ENCODE measurements at places on chromosomes 3 and 15.

- DNase-seq, result no peak
Measured at GRCh38 chr3:78749056-78749455, 1018.7 kb downstream of the ROBO1 start.

- DNase-seq, result no peak
Measured at GRCh38 chr3:4850211-4850927, 128.9 kb upstream of the BHLHE40 start.

- DNase-seq, result no peak
Measured at GRCh38 chr15:63797901-63798300, 35.8 kb downstream of the HERC1 start.

DNA sequence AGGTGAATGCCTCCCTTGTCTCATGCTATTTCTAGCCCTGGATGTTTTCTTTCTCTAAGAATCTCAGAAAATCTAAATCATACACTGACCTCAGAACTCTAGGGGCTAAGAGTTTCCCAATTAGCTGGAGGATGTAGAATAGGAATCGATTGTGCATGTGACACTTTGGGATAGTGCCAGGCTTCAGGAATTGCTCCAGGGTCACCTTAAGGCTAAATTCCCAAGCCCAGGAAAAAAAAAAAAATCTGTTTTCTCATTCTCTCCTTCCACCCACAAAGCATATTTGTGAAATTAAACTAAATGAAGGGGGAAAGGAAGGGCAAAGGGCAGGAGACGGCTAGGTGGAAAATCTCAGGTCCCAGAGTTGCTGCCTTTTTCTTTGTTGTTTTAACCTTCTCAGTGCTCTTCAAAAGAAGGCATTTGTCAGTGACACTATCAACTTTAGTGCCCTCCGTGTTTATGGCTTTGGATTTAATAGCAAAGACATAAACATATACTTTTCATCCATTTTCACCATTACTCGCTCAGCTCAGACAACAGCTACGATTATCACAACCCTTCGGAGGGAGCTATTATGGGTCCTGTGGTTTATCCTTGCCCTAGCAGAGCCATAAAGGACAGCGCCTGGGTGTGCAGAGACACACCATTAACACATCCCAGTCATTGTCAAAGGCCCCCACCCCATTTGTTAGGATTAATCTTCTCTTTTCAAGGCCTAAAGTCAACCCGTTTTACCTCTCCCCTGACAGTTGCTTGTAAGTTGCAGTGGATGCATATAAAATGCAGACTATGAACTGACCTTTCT is 271.7 kb downstream of the PDZRN3 start:
- DNase-seq, result no peak

GRCh38 chr3:185470323-185470722 is 28.5 kb downstream of the TMEM41A start:
- DNase-seq, result no peak

DNA sequence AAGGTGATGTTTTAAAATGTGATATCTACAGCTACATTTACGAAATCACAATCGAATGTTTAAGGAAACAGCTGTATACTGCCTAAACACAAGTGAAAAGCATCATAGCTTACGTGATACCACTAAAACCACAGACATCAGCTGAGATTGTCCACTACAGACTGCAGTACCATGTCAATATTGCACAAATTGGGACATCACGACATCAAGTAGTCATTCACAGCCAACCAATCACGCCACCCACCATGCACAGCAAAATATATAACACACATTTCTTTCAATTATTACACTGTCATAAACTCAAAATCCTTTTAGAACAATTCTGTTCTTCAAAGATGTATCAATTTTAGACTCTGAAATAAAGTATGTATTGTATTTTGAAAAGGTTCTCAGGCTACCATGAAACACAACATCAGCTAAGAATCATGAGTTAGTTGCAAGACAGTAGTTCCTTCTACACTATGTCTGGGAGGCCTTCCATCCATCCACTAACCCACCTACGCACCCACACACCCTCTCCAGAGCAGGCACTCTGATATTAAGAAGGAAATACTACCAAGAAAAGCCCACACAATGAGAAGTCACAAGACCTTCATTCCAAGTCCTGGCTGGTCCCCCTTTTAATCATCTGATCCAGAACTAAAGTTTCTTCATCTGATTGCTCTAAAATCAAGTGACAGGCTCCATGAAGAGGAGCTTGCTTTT is 3.1 kb downstream of the DMXL2 start:
- no peak for DNase-seq

- DNase-seq, result no peak
Measured at GRCh38 chr3:184784731-184785500, 27.1 kb upstream of the VPS8 start.

DNA sequence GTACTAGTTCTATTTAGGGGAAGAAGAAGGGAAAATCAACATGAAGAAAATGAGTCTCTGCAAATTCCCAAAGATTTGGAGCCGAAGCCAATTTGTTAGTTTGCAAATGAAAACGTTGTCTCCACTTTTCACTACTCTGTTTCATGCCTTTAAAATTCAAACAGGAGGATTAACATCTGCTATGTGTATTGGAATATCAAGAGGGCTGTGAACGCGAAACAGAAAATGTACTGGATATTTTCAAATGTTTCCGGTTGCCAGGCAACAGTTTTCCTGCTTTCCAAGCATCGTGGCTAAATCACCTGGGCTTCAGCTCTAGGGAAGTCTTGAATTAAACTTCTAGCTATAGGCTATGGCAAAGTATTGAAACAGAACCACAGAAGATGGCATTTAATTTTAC is 172.8 kb downstream of the KCNMB2 start:
- no peak for DNase-seq

DNA sequence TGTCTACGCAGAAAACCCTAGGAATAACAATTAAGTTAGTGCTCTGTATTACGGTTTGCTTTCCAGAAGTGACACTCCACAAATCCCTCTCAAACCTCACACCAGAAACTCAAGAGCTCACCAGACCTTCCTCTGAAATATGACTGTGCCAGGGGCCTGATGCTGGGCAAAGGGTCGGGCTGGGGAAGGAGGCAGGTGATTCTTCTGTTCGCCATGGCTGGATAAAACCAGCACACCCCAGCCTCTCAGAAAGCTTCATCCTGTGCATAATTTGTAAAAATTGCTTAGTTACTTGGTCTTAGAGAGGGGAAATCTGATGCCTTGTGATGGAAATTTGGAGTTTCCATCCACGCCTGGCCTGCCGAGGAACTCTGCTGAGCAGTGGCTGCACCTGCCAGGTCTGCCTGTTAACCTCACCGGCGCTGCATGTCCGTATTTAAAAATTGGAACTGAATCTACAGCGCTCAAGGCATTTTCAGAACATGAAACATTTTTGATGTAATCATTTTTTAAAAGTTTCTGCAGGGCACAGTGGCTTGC is 22.7 kb upstream of the ATP1B3 start:
- no peak for DNase-seq

- no peak for DNase-seq
Measured at GRCh38 chr3:59821274-59821673, 771.4 kb upstream of the CFAP20DC start.

DNA sequence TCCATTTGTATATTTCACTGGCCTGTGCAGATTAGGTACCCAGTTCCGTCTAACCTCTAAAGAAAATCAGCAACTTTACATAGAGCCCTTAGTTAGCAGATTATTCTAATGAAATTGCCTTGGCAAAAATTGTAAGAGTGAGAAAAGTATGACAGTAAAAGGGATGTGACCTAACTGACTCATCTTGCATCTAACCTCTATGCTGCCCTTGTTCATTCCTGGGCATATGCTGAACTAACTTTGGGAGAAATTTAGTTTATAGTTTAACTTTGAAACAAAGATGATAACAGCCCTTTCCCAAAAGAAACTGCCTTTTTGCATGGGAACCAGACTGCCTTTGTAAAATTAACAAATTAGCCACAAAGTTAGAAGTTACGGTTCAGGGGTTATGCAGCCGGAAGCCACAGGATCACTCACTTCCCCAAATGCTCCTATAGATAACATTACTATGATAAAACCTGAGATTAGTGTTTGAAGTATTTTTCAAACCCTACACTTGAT is 839.8 kb upstream of the ALCAM start:
- DNase-seq, result no peak

DNA sequence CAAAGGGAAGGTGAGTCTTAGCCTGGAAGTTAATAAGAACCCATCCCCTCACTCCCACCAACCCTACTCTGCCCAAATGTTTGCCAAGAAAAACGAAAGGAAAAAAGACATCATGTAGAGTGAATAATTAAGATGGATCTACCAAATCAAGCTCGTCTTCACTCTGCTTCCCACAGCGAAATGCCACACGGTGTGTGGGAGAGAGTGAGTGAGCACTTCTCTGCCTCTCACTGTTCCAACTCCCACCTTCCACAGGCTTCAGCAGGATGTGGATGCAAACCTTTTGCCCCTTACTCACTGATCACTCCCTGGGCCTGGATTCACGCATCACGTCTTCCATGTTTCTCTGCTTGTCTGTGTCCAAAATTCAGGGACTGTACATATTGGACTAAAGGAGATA is 85.4 kb downstream of the WDR76 start:
- no peak for DNase-seq
